Stimulated activated CD4-positive, alpha-beta T cell treated with anti-CD3 and anti-CD28 coated beads, TNF-alpha, amount 100 ng/mL, for 48 hours (primary cell): ENCODE measurements at places on chromosomes 1 and 21.

DNA sequence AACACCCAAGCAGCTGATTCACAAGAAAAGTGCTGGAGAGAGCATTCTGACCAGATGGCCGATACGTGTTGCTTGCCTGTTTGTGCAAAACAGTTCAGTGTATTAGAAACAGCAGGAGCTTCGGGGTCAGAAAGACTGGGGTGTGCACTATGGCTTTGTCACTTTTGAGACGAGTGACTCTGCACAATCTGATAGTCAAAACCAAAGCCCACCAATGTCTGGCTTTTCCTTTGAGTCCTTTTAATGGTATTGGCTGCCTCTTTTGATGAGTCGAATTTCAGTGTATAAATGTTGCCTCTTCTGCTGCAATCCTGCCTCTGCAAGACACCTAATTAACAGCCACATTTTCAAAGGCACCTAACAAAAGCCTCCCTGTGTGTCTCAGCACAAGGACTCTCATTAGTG lies 444.6 kb downstream of the AJAP1 start:
- DNase-seq, result no peak

DNA sequence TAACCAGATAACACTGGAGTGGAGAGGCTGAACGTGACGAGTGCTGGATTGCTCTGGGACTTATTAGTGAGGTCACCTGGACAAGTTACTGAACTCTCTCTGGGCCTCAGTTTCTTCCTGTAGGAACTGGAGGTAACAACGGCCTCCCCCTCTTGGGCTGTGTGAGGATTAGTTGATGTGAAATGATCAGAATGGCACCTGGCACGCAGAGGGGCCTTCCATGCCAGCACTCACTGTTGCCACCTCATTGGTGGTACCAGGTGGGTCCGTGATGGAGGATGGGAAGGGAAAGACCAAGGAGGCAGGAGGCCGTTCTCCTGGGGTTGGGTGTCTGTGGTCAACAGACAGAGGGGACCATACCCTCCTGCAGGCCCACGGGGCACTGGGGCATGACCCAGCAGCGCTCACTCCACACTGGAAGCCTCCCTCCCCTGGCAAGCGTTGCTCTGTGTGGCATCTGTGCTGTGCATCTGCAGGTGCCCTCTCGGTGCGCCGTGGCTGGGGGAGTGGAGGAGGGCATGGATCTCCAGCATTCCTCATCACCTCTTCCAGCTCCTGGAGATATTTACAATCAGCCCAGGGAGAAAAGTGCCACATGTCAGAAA lies 349.5 kb upstream of the VAMP3 start:
- no peak for DNase-seq

GRCh38 chr1:212754680-212755079 lies 36.9 kb downstream of the NSL1 start:
- DNase-seq, result no peak

DNA sequence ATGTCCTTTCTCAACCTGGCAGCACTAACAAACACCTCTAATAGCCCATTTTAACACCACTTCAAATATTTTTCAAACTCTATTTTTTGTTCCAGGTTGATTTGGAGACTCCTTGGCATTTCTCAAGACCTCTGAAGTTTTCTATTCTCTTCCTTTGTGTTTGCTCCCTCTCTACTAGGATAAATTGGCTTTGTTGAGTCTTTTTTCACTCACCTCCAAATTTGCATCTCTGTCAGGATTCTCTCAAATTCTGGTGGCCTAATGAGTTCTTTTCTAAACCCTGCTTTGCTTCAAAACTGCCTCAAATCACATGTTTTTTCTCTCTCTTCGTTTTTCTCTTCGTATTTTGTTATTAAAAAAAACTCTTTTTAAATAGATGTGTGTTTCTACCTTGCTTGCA lies 582.2 kb upstream of the ADGRL4 start:
- no peak for DNase-seq

GRCh38 chr1:41709331-41709730 lies 209.4 kb downstream of the HIVEP3 start:
- DNase-seq, result no peak

GRCh38 chr1:238892612-238893011 lies 493.8 kb upstream of the CHRM3 start:
- DNase-seq, result no peak

DNA sequence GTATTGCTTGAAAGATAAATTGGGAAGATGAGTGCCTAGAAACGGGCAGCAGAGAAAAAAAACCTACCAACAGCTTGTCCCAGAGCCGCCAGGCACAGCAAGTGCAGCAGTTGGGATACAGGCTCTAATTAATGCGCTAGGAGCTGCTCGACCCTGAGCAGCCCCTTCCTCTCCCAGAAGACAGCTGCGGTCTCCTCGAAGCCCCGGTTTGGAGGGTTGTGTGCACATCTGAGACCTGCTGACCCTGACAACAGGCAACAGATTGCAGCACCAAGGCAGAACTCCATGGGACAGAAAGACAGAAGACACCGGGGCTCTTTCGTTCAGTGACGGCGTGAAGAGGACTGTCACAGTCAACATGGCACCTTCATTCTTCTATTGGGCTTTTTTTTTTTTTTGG lies 101.4 kb downstream of the TSEN15 start:
- no peak for DNase-seq

GRCh38 chr1:246588159-246588721 lies 22.0 kb downstream of the CNST start:
- DNase-seq, result no peak

DNA sequence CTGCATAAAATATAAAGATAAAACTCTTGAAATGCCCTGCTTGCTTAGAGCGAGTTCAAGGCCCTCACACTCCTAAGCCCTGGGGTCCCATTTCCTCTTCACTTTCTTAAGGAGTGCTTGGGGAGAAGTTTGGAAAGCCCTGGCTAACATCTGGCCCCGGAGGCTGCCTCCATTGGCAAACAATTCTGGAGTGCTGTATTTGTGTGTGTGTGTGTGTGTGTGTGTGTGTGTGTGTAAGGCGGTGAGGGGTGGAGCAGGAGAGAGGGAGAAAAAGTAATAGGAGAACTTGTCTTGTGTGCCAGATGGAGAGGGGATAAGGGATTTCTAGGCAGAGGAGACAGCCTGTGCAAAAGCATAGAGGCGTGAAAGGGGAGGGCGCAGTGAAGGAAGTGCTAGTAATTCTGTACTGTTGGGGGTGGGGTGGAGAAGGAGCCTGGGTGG lies 578 bp upstream of the TRIM62 start:
- DNase-seq, result no peak

GRCh38 chr1:79105500-79105899 lies 99.0 kb upstream of the ADGRL4 start:
- DNase-seq, result no peak

DNA sequence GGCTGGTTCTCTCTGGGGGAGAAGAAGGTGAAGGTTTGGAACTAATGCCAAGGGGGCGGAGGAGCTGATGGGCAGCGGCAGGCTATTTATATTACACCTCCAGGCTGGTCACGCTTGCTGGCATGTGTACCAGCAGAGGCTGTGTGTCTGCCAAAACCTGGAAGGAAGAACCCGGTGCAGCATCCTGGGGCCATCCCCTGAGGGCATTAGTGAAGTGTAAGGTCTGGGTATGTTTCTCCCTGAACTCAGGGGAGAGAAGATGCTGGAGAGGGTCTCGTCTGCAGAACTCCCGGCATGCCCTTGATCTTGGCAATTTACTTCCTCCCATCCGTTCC lies 5.3 kb downstream of the DISP3 start:
- DNase-seq, result no peak

DNA sequence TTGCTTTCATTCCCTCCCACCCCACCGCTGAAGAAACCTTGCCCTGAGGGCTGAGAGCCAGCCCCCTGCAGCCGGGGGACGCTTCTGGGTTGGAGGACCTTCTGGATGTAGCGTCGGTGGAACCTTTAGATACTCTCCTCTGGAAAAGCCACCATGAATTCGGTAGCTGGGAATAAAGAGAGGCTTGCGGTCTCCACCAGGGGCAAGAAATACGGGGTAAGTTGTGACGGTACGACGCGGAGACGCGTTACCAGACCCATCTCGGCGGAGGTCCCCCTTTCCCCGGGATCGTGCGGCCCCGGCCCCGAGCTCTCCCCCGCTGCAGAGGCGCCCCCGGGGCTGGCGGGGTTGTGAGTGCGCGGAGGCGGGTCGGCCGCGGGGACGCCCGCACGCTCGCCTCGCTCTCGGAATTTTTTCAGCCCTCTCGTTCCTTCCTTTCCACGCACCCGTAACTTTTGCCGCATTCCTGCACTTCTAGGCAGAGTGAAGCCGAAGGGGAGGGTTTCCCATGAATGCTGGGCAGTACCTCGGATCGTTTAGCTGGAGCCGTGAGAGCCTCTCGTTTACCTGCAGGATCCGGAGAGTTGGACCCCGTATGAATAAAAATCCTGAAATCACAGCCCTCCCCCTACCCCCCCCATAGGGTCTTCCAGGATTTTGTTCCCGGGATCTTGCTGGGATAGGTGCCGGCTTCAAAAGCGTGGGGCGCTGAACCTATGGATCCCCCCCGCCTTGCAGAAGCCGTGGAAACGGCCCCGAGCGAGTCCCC lies 671 bp downstream of the KIF26B start:
- no peak for DNase-seq

DNA sequence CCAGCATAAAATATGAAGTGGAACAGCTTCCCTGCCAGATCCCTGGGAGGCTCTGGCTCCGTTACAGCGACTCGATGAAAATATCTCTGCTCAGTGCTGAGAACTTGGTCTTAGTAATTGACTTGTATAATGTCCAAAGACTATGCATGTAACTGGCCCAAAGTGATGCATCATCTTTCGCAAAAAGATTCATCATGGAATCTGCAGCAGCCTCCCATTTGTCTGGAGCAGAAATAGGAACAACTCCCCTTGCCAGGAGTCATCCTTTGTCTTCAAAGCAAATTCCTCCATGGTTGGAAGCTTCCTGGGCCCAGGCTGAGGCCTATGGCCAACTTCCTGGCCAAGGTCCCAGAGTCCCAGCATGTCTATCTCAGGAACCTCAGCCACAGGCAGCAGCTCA lies 16.9 kb upstream of the SLC6A17 start:
- DNase-seq, result no peak

GRCh38 chr1:150528196-150528595 lies 12.6 kb downstream of the FALEC start:
- DNase-seq, result no peak

GRCh38 chr1:20729990-20730689 lies 2.4 kb downstream of the SH2D5 start:
- no peak for DNase-seq

DNA sequence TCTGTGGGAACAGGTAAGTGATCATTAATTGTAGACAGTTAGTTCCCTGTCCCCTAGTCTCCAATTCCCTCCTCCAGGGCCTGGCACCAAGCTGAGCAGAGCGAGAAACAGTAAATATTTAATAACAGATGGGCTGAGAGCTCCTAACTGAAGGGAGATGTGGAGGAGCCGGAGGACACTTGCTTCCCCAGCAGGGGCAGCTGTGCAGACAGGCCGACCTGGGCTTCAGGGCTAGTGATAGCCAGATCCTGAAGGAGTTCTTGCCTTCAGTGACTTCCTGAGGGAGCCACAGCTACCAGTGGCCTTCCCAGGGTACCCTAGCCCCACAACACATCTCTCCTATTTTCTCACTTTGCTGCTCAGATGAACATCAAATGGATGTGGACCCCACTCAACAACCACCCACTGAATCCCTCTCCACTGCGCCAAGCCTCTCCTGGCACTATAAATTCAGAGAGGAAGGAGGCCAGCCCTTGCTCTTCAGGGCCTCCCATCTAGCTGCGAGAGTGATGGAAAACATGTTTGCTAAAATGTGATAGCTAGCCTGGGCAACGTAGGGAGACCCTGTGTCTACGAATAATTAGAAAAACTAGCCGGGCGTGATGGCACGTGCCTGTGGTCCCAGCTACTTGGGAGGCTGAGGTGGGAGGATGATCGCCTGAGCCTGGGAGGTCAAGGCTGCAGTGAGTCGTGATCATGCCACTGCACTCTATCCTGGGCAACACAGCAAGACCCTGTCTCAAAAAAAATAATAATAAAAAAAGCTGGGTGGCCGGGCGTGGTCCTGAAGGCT lies 26.9 kb upstream of the SYNC start:
- no peak for DNase-seq

DNA sequence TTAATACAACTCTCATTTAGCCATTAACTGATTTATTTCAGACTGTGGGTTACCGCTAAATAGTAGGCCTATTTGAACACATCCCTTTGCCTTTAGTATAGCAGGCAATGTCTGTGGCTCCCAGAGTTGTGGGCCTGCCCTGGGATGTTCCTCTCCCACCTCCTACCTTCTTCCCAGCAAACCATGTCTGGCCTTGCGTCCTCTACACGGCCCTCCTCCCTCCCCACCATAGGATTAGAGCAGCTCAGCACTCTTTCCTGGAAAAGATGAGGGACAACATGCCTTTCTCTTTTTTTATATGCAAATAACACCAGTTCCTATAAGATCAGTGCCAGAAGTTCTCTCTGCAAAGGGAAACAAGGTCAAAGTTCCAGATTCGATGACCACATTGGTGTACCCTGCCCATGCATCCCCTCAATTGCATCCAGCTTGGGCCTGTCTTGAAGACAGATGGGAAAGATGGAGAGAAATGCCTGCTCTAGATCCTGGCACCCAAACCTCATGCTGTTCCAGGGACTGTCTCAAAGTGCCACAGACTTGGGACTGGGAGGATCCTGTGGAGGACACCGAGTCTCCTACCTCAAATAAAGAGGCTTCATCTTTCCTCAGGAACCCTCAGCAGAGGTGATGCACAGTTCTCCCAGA lies 57.2 kb downstream of the CD46 start:
- DNase-seq, result no peak

DNA sequence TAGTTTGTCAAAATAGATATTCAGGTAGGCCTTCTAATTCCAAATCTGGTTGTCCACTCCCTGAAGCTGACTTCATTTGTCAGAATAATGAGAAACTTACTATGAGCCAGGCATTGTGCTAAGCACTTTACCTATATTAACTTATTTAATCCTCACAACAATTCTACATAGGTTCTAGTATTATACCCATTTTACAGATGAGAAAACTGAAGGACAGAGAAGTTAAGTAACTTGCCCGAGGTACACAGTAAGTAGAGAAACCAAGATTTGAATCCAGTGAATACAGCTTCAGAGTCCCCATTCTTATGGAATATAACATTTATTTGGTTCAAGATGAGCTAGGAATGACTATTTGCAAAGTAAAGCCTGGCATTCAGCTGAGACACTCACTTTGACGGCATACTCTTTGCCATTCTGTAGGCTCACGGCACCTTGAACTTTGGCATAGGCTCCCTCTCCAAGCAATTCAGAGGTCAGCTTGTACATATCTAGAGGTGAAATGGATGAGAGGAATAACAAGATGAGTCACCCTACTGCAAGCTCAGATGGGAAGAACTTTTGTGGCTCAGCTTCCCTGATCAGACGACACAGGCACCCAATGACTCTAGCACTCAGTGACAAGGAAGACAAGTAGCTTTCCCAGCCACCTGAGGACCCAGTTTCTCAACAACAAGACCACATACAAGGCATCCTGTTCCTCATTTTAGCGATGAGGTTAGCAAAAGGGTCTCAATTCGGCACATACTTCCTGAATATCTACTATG lies 23.7 kb downstream of the MKNK1 start:
- DNase-seq, result no peak

- DNase-seq, result no peak
Observed at GRCh38 chr1:85611856-85612255, 31.3 kb downstream of the CCN1 start.
